ENCODE measurements at places on chromosomes 1 and 21.

DNA sequence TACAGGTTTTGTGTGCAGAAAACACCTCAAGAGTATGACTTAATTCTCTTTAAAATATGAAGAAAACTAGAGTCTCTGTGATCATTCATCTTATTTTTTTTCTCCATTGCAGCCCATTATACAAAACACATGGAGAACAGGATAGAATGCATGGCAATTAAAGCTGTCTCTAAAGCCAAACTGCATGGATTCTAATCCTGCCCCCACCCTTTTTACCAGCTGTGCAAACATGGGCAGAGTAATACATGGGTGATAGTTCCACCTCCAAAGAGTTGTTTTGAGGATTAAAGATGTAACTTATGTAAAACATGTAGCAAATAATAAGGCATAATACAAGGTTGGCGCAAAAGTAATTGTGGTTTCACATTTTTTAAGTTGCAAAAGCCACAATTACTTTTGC, 114.4 kb downstream of the CLEC20A start:
- no peak for DNase-seq

GRCh38 chr1:173405834-173406233, 71.3 kb upstream of the PRDX6 start:
- DNase-seq = no peak

- no peak for DNase-seq
These were observed 19.9 kb upstream of the EDN2 start for GRCh38 chr1:41504114-41505035.

DNA sequence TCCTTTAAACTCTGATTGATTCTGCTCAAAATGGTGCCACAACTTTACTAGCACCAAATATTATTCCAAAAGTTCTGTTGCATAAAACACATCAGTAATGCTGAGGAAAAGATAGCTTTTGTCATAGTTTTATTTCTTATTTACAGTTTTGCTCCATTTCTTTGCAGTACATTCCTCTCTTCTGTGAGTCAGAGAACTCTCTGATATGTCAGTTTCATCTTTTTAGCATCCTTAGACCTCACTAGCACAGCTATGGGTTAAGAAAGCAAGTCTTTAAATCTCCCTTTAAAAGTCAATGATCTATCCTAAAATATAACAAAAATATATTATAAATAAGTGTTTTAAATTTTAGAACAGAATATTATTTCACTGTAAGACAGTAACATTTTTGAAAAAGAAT, 356.6 kb upstream of the SNX7 start:
- DNase-seq = no peak

GRCh38 chr1:67947114-67947513, 103.3 kb downstream of the DIRAS3 start:
- DNase-seq = no peak

GRCh38 chr1:245549996-245550719, 395.4 kb downstream of the KIF26B start:
- DNase-seq = no peak

- no peak for DNase-seq
These were observed 10.6 kb downstream of the URB1 start for GRCh38 chr21:32382108-32382644.

- no peak for DNase-seq
These were observed 21.9 kb downstream of the DPYD start for GRCh38 chr1:97898948-97899347.

DNA sequence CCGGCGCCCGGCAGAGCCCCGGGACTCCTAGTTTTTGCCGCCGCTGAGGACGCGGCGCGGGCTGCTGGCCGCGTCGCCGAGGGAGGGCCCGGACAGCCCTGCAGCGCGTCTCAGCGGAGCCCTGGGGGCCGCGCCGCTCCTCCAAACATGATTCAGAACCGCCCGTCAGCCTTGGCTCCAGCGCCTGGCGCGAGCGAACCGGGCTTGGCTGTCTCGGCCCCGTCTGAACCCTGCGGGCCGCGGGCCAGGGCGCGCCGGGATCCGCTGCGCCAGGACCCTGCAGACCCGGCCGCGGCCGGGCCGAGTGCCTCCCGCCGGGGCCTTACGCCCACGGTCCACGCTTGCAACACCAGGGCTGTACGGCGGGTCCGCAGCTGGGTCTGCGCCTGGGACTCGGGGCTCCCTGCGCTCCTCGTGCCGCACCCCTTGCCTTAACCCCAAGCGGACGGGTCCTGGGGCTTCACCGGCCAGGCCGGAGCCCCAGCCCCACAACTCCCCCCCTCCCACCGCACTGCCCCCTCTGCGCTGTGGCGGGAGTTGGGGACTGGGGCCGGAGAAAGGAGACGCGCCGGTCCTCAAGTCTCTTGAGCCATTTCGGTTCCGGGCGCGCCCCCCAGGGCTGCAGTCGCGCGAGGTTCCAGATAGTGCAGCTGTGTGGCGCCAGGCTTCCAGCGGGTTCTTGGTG, 48.4 kb upstream of the CD34 start:
- no peak for DNase-seq

DNA sequence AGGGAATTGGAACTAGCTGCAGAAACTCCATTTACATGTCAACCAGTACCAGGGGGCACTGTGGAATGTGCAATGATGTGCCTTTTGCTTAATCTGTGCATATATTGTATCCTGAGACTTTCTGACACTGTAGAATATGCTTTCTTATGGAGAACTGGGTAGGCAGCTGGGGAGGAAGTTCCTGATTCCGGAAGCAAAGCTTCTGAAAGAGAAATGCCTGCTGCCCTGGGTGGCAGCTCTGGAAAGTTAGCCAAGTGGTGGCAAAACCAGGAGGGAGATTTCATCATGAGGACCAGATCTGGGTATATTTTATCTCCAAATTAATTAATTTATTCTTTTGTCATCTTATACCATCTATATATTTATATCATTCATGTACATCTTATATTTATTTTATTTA, 116.7 kb downstream of the XCL2 start:
- DNase-seq = no peak

Data from activated CD8-positive, alpha-beta memory T cell treated with anti-CD3 and anti-CD28 coated beads for 48 hours (primary cell).